ENCODE measurements at places on chromosomes 11 and 22.

DNA sequence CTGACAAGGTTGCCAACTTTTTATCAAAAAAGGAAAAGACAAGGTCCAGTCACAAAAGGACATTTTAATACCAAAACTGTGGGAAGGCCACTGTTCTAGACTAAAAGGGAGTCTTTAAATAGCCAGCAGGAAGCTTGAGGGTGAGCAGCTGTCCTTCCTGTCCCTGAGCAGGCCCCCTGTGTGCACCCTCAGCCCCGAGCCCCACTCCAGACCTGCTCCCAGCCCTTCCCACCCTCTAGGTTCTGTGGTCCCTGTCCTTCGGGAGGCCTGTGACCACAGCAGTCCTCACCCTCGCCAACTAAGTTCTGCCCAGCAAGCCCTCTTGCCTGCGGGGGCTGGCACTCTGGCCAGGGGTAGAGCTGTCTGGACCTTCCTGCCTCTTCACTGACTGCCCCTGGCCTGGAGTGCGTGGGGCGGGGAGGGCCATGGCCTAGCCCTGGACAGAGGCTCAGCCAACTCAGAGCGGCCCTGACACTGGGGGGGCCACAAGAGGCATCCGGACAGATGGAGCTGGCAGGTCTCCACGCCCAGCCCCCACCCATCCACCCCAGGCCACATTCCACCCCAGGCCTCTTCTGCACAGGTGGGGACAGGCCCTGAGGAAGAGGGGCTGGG lies 1.6 kb upstream of the PLXNB2 start:
- H3K27me3 ChIP-seq, result no peaks in the 10 kb centered on the region
- H3K36me3 ChIP-seq, result no peaks in the 10 kb centered on the region
- peak overlapping the region; percentile 69 for H3K27ac ChIP-seq
- DNase-seq, result no peak
- H3K4me1 ChIP-seq, result peaks cover 21% of the 10 kb centered on the region
- H3K4me3 ChIP-seq, result no peak overlapping the region

DNA sequence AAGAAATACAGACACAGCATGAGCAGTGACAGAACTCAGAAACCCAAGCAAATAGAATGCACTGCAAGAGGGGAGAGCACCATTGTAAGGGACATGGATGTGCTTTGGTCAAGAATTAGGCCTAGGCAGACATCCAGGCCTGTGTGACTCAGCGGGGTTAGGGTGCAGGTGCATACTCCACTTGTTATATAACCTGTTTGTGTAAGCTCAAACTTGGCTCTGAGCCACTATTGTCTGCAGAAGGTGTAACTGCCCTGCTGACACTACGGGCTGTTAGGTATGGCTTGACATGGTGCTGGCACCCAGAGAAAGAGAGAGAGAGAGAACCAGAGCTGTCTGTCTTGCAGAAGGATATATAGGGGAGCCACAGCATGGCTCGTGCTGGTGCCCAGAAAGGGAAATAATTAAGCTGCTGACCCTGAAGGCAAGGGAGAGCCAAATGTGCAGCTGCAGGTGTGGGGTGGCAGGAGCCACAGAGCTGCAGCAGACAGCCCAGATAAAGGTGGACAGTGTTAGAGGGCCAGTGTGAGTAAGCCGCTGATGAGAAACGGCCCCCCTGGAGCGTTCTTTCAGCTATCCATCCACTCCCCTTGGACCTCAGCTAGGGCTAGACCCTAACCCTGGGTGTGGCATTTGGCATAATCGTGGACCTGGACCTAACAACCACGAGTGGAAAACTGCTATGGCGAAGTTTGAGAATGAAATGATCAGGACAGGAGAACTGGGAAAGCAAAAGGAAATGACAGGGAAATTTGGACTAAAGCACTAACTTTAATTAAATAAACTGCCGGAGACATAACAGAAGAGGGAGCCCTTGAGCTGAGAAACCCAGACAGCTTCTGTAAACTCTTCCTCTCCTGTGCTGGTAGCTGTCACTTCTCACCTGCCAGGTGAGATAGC lies 253.0 kb upstream of the CCDC179 start:
- no peaks in the 10 kb centered on the region for H3K27me3 ChIP-seq
- H3K27ac ChIP-seq, result no peak overlapping the region
- H3K4me1 ChIP-seq, result no peaks in the 10 kb centered on the region
- no peak overlapping the region for H3K4me3 ChIP-seq
- no peak for DNase-seq

DNA sequence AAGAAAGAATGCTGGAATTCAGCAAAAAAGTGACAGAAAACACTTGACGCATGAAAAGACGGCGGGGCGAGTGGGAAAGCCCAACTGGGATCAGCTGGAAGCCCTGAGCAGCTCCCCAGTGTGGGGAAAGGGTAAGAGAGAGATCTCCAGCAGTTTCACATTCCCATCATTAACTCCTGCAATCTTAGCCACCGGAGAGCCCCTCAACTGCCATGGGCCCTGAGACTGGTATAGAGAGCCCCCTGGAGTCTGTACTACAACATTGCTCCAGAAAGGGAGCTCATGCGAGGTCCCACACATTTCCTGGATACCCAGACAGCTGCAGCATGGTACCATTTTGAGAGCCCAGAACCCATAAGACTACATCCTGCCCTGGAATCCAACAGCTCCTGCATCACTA lies 31.1 kb downstream of the MRGPRX4 start:
- H3K4me3 ChIP-seq, result no peak overlapping the region
- H3K36me3 ChIP-seq, result no peaks in the 10 kb centered on the region
- H3K27me3 ChIP-seq, result no peaks in the 10 kb centered on the region
- H3K27ac ChIP-seq, result no peak overlapping the region
- DNase-seq, result no peak

- no peaks in the 10 kb centered on the region for H3K36me3 ChIP-seq
- no peak for DNase-seq
- no peak overlapping the region for H3K27ac ChIP-seq
- H3K27me3 ChIP-seq, result no peaks in the 10 kb centered on the region
- no peak overlapping the region for H3K4me3 ChIP-seq
Measured at GRCh38 chr11:130831506-130831905, 84.8 kb downstream of the SNX19 start.

DNA sequence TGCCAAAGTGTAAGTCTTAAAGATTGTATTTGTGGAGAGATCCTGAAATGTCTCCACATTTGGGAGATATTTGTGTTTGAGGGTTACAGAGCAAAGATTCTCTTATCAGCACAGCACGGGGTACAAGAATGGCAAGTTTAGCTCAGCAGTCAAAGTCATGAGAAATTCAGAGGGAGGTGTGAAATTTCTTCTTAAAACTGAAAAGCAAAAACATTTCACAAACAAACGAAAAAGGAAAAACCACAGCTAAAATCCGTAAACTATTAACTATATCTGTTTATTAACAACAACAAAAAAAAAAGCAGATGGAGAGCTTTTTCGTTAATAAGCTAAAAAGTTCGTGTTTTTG lies 40.9 kb upstream of the ETS1 start:
- H3K27ac ChIP-seq, result no peak overlapping the region
- DNase-seq, result no peak
- H3K36me3 ChIP-seq, result no peaks in the 10 kb centered on the region
- H3K4me3 ChIP-seq, result no peak overlapping the region
- H3K4me1 ChIP-seq, result peaks cover 15% of the 10 kb centered on the region

- no peaks in the 10 kb centered on the region for H3K4me1 ChIP-seq
- H3K4me3 ChIP-seq, result no peak overlapping the region
- H3K36me3 ChIP-seq, result no peaks in the 10 kb centered on the region
Measured at GRCh38 chr11:81857386-81857785, 876.3 kb downstream of the FAM181B start.

- no peaks in the 10 kb centered on the region for H3K27me3 ChIP-seq
- DNase-seq, result no peak
- peaks cover 12% of the 10 kb centered on the region for H3K4me1 ChIP-seq
Measured at GRCh38 chr11:125162743-125163142, 1.8 kb upstream of the PKNOX2 start.

DNA sequence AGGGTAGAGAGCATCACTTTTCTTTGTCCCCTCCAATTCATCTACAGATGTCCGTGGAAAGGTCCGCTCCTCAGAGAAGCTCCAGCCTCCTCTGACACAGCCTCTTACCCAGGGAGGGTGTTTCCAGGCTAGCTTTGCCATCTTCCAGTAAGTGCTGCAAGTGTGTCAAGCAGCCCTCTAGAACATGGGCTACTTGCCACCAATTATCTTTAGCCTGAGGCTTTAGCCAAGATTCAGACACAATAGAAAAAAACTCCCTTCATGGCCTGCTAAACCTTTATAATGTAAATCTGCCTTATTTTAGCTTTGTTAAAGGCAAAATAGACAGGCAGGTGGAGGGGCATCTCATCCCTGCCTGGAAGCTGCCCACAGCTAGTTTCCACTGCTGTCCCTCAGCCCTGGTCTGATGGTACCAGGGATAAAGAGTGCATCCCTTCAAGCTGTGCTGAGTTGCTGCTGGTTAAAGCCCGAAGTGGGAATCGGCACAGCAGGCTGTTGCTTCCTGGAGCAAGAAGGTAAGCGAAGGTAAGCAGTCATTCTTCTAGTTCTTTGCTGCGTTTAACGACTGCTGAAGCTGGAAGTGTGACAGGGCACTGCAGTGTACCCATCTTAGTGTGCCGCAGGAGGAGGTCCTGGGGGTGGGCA lies 190.1 kb upstream of the E2F8 start:
- no peak overlapping the region for H3K4me3 ChIP-seq
- no peak for DNase-seq
- H3K36me3 ChIP-seq, result no peaks in the 10 kb centered on the region
- H3K27me3 ChIP-seq, result no peaks in the 10 kb centered on the region
- no peak overlapping the region for H3K27ac ChIP-seq
- H3K4me1 ChIP-seq, result no peaks in the 10 kb centered on the region

DNA sequence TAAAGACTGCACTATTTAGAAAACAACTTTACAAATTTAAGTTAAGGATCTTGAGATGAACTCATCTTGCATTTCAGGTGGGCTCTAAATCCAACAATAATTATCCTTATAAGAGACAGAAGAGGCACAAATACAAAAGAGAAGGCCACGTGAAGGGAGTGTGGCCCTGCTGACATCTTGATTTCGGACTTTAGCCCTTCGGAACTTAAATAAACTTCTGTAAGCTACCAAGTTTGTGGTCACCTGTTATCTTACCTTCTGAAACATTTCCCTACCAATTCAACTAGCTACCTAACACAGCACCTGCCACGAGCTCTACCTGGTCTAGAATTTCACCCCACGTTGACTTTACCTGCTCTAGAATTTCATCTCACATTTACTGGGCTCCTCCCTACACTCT lies 42.9 kb upstream of the ARHGAP32 start:
- H3K4me3 ChIP-seq, result no peak overlapping the region
- H3K36me3 ChIP-seq, result no peaks in the 10 kb centered on the region
- DNase-seq, result no peak

GRCh38 chr22:27875951-27876350 lies 43.1 kb downstream of the PITPNB start:
- peaks cover 4% of the 10 kb centered on the region for H3K36me3 ChIP-seq
- H3K27ac ChIP-seq, result no peak overlapping the region
- no peak overlapping the region for H3K4me3 ChIP-seq
- no peak for DNase-seq
- peaks cover 51% of the 10 kb centered on the region for H3K4me1 ChIP-seq

GRCh38 chr11:61545341-61545740 lies 35.5 kb downstream of the SYT7 start:
- no peak overlapping the region for H3K27ac ChIP-seq
- H3K36me3 ChIP-seq, result no peaks in the 10 kb centered on the region
- no peaks in the 10 kb centered on the region for H3K4me1 ChIP-seq
- no peaks in the 10 kb centered on the region for H3K27me3 ChIP-seq
- DNase-seq, result no peak

- DNase-seq, result no peak
- no peaks in the 10 kb centered on the region for H3K4me1 ChIP-seq
- no peaks in the 10 kb centered on the region for H3K27me3 ChIP-seq
- H3K27ac ChIP-seq, result no peak overlapping the region
- H3K4me3 ChIP-seq, result no peak overlapping the region
Measured at GRCh38 chr22:25039754-25040153, 87.2 kb downstream of the KIAA1671 start.

DNA sequence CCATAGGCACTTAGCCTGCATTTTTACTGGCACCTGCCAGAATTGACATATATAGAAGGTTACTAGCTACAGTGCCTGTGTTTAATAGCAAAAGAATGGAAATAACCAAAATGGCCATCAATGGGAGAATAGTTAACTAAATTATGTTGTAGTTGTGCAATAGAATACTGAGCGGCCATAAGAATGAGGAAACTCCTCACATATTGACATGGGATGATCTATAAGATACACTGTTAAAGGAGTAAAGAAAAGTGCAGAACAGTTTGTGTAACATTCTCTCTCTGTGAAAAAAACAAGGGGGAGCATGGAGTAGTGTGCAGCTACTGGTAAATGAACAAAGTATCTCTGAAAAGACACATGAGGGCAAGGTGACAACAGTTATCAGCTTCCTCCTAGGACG lies 21.5 kb downstream of the ARAP1 start:
- no peaks in the 10 kb centered on the region for H3K36me3 ChIP-seq
- no peak overlapping the region for H3K4me3 ChIP-seq
- DNase-seq, result no peak
- peaks cover 1% of the 10 kb centered on the region for H3K4me1 ChIP-seq
- no peak overlapping the region for H3K27ac ChIP-seq

DNA sequence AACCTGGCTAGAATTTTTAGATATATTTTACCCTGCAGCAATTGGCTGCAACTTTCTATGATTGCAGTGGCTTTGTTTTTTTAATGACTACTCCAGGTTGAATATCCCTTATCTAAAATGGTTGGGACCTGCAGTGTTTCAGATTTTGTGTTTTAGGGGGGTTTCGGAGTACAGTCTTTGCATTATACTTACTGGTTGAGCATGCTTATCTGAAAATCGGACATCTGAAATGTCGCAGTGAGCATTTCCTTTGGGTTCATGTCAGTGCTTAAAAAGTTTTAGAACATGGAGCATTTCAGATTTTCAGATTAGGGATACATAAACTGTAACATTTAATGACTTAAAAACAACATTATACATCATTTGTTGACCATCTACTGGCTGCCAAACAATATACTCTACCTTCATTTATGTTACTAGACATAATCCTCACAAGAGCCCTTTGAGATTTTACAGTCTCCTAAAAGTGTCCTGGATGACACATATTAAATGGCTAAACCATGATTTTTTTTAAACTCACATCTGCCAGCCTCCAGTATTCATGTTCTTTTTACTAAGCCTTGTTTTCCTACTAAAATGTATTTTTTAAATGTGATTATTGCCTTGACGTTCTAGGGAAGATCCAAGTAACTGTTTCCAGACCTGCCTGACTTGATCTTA lies 66.3 kb downstream of the PRMT3 start:
- no peaks in the 10 kb centered on the region for H3K27me3 ChIP-seq
- no peak for DNase-seq
- no peak overlapping the region for H3K4me3 ChIP-seq
- no peak overlapping the region for H3K27ac ChIP-seq
- H3K4me1 ChIP-seq, result no peaks in the 10 kb centered on the region

DNA sequence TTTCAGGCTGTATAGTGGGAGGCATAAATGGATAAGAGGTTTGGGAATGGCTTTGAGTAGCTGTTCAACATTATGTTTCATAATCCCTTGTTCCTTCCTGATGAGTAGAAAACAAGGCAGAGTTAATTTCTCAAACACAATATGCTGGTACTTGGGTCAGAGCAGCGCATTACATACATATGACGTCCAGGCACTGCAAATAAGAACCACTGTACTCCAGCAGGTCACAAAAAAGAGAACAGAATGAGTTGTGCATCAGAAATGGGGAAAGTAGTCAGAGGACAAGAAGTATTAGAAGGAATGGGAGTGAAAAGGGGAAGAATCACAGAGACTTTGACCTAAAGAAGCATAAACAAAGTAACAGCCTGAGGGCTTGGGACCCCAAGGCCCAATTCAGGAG lies 44.0 kb upstream of the RDX start:
- H3K4me3 ChIP-seq, result no peak overlapping the region
- H3K27ac ChIP-seq, result no peak overlapping the region
- H3K36me3 ChIP-seq, result no peaks in the 10 kb centered on the region
- H3K27me3 ChIP-seq, result no peaks in the 10 kb centered on the region
- no peak for DNase-seq

All from thoracic aorta (tissue), 2 donors.